AG04449 (cell line): ENCODE measurements at places on chromosomes 2 and 18.

- no peak for DNase-seq
These were observed 711 bp downstream of the DOK6 start for GRCh38 chr18:69401226-69401971.

DNA sequence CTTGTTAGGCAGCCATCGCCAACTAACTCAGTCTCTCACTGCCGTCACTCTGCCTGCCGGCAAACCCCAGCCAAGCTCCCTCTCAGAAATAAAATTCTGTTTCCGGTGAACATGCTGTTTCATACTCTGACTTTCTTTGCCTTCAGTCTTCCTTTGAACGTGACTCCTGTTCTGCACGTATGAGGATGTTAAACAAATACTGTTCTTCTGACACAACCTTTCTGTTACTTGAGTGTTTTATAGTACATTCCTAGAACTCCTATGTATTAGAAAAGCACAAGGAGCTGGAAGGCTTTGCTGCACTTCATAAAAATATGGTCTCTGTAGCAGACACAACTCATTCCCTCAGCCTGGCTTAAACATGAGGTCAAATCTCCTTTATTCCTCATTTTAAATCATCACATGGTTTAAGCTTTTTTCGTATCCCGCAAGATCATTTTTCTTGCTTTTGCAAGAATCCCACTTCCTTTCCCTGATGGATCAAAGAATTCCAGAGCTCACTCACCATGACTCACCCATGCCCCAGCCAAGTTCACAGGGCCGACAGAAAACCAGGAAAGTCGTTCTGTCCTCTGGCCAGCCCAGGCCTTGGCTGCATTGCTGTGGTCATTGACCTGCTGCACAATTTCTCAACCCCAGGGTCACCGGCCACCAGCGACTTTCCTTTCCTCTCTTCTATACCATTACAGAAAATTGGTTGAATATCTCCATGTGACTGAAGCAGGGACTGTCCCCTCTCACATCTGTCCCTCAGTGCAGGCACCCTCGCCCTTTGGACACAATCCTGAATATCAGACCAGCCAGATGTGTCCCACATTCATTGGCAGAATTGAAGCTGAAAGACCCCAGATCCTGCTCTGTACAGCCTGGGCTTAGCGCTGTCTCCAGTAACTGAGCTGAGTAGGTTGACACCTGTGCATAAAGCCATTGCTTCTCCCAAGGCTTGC is 183.1 kb upstream of the ARL4C start:
- peak; percentile 94 for DNase-seq

DNA sequence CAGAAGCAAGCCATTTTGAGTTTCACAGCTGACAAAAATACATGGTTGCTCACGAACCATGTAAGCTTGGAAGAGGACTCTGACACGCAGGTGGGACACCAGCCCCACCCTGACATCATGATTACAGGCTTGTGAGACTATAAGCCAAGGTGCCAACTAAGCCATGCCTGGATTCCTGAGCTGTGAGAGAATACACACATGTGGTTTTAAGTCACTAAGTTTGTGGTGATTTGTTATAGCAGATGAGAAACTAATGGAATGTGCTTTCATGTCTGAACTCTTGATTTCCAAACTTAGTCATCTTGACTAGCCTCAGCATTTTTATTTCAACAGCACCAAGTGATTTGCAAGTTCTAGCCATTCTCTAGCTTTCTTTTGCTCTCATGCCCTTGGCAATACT is 676.1 kb upstream of the CELF4 start:
- no peak for DNase-seq

DNA sequence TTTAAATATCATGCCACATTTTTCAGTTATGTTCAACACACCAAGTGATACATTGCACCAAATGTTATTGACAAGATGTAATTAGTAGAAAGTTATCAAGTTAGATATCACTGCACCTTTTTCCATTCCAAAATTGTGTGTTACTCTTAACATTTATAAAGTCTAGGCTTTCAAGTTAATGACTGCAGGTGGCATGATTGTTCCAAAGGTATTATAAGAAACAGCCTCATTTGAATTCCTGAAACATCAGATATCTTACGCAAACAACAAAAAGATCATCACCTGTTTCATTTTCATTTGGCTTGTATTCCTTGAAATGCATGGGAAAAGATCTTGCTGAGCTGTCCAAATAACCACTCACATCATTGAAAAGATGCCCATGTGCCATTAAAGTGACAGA is 1528.2 kb upstream of the ZEB2 start:
- DNase-seq = no peak

GRCh38 chr2:199762963-199763362 is 88.0 kb downstream of the FTCDNL1 start:
- no peak for DNase-seq

DNA sequence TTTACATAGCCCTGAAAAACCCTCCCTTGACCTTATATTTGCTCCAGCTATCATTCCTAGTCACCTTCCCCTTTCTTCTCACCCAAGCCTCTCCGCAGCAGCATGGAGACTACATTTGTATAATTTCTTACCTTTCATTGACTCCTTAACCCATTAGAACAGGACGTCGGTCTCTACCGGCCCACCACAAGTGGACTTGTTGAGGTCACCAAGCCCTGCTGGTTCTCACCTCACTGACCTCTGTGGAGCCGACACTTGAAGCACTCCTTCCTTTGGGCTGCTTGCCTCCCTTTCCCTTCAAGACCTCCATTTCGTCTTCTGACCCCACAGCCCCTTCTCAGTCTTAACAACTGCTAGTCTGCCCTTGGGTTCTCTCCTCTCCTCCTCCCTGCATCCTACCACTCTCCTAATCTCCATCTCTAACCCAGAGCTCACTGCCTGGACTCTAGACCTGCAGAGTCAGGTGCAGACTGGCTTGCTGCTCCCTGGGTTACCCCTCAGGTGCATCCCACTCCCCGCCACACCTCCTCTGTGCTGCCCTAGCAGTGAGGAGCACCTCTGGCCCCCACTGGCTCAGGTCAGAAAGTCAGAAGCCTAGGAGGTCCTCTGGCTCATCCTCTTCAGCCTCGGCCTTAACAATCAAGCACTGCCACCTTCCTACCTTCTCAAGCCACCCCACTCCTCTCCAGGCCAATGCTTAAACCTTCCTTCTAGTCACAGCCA is 5.3 kb upstream of the SFXN5 start:
- DNase-seq = no peak

- DNase-seq = no peak
These were observed 2.0 kb downstream of the LMAN2L start for GRCh38 chr2:96737831-96738230.

DNA sequence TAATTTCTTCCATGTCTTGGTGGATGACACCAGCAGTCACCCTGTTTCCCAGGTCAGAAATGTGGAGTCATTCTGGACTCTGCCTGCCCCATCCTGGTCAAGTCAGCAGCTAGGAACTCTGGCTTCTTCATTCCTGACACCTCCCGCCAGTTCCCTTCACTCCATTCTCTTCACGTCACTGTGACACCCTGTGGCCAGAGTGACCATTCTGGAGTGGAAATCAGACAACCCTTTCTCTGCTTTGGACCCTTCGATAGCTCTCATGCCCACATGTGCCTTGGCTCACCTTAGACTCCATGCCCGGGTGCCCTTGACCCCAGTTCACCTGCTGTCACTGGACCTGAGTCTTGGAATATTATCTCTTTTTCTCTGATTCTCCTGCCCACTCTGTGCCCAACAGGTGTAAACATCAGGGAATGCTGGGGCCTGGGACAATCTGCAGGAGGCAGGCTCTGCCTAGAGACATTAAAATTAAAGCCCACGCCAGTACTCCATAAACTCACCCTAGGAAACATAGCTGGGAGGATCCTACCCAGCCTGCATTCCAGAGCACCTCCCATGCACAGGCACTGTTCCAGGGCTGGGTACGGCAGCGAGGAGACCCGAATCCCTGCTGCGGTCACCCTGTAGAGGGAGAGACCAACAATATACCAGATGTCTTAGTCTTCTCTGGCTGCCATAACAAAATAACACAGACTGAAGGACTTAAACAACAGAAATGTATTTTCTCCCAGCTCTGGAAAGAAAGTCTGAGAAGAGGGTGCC is 41.1 kb upstream of the FAHD2A start:
- no peak for DNase-seq

- no peak for DNase-seq
These were observed 1680.6 kb upstream of the LRRTM1 start for GRCh38 chr2:81984969-81985637.

DNA sequence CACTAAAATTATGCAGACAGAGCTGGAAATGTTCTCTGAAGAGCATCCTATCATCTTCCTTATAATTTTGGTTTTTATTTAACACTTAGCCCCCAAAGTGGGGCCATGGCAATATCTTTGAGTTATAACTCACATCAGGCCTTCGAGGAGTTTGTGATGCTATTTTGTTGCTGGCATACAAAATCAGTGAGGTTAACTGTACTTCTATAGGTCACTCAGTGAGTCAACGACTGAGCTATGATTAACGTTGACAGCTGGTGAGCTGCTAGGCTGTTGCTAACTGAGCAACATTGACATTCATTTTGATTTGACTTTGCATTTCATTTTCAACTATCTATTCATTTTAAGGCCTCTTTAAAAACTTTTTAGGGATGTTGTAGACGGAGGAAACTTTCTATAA is 50.0 kb downstream of the GPD2 start:
- DNase-seq = no peak

DNA sequence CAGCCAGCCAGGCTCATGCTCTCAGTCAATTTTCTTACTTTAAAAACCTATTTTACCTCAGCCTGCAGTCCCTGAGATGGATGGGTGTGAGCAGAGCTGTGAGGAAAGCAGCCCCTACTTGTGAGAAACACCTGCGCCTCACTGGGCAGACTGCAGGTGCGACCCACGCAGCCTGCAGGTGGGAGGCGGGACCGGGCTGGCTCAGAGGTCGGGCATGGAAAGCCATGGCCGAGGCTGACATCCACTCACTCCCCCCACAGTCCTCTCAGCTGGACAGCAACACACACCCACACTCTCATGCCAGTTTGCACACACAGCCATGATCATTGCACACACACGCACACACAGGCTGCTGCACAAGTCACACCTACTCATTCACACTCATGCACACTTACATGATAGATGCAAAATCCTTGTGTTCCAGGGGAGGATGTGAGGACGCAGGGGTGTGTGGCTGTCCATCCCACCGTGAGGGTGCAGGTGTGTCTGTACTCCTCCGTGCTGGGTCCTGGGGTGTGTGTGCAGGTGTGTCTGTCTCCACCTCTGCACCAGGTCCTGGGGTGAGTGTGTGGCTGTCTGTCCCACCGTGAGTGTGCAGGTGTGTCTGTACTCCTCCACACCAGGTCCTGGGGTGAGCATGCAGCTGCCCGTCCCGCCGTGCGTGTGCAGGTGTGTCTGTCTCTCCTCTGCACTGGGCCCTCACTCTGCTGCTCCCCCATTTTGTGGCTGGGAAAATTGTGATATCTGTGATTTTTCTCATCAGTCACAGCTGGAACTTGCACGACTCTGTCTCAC is 166.5 kb downstream of the RTP5 start:
- DNase-seq = no peak

DNA sequence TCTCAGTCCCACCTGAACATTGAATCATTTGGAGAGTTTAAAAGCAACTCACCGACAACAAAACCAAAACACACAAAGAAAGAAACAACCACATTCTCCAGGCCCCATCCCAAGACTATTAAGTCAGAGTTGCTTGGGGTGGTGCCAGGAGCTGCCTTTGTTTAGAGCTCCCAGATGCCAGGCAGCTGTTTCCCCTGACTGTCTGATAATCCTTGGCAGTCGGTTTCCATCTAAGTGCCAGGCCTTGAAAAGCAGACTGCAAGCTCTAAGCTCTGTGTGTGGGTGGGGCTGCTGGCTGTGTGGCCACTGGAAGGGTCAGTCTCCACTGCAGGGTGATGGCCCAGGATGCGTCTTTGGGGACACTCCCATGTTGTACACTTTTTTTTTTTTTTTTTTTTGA is 255.3 kb upstream of the AGAP1 start:
- no peak for DNase-seq

DNA sequence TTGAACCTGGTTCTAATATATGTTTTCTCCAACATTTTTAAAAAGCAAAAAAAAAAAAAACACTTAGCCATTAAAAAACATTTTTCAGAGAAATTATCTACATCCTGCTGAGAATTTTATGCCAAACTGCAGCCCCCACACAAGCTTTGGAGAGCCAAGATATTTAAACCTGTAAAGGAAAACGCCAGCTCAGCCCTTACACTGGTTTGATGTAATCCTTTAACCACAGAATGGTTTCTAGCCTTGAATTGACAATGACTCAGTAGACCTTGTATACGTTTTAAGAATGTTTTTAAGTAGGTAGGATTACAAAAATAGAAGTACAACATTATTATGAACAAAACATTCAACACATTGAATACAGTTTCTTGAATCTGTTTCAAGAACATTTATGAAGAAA is 113.6 kb downstream of the BABAM2 start:
- DNase-seq = peak; percentile 62

DNA sequence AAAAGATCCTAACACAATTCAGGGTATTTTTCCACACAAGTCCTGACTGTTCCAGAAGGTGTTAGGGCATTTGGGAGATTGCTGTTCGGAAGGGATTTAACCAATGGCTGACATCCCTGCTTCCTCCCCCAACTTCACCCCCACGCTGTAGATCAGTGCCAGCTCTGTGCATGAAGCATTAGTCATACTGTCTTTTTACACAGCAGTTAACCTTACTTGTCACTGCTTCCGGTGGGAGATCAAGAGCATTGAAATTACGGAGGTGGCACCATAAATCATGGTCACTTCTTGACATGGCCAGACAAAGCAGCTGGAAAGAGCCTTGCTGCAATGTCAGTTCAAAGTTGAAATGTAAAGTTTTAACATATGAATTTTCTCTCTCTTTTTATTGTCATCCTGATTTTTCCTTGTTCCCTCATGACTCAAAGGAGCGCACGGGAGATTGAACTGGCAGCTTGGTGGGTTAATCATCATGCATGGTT is 70.2 kb downstream of the HRH4 start:
- DNase-seq = no peak

DNA sequence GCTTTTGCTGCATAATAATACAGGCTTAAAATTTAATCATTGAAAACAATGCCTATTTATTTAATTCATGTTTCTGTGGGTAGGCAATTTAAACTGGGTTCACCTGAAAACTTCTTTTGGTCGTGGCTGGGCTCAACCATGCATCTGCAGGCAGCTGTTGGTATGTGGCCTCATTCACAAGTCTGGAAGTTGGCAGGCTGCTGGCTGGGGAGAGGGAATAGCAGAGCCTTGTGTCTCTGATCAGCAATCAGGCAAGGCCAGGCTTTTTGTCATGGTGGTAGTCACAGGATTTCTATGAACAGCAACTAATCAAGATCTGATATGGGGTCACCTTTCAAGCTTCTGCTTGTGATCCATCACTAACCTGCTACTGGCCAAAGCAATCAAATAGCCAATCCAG is 130.1 kb upstream of the KCNJ3 start:
- DNase-seq = no peak

DNA sequence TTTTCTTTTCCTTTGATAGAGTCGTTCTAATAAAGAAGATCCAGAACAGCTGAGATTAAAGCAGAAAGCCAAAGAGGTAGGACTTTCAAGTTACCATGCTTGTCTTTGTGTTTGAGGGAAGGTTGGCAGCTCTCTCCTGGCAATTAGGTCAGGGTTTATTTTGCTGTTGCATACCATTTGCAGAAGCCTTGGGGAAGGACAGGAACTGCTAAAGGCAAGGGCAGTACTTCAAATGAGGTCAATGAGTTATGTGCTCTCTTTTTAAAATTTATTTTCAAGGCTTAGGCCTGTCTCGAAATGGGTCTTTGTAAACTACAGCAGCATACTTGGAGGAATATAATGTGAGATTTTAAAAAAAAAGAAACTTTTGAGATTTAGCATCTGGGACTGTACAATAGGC is 108.9 kb downstream of the TAF4B start:
- no peak for DNase-seq

- DNase-seq = no peak
These were observed 99.6 kb downstream of the ZAP70 start for GRCh38 chr2:97812931-97813330.

GRCh38 chr2:145800151-145801091 is 1280.5 kb upstream of the ZEB2 start:
- no peak for DNase-seq
